ENCODE measurements at places on chromosomes 1 and 21.

GRCh38 chr1:234310460-234310817 is 62.8 kb upstream of the COA6 start:
- no peak for DNase-seq

GRCh38 chr21:34986561-34987500 is 62.3 kb downstream of the RUNX1 start:
- DNase-seq, result peak; percentile 35

- DNase-seq, result no peak
These were observed 19.1 kb upstream of the NPHP4 start for GRCh38 chr1:6011161-6011945.

- DNase-seq, result no peak
These were observed 7.1 kb downstream of the PUSL1 start for GRCh38 chr1:1315435-1315954.

DNA sequence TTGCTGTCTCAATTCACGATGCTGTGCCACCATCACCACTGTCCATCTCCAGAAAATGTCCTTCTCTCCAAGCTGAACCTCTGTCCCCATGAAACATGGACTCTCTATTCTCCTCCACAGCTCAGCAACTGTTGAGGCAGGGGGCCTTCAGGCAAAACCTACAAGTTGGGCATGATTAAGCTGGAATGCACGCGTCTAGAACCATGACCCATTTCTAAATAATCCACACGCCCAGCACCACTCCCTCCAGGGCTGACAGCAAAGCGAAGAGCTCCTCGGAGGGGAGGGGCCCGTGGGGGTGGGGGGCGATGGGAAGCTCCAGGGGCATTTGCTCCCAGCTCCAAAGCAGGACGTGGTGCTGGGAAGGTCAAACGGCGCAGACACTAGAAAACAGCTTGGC is 3.3 kb upstream of the HES5 start:
- no peak for DNase-seq

DNA sequence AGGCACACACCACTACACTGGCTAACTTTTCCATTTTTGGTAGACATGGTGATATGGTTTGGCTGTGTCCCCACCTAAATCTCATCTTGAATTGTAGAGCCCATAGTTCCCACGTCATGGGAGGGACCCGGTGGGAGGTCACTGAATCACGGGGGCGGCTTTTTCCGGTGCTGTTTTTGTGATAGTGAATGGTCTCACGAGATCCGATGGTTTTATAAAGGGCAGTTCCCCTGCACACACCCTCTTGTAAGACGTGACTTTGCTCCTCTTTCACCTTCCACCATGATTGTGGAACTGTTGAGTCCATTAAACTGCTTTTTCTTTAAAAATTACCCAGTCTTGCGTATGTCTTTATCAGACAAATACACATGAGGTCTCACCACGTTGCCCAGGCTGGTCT is 1.3 kb upstream of the FTCD start:
- no peak for DNase-seq

DNA sequence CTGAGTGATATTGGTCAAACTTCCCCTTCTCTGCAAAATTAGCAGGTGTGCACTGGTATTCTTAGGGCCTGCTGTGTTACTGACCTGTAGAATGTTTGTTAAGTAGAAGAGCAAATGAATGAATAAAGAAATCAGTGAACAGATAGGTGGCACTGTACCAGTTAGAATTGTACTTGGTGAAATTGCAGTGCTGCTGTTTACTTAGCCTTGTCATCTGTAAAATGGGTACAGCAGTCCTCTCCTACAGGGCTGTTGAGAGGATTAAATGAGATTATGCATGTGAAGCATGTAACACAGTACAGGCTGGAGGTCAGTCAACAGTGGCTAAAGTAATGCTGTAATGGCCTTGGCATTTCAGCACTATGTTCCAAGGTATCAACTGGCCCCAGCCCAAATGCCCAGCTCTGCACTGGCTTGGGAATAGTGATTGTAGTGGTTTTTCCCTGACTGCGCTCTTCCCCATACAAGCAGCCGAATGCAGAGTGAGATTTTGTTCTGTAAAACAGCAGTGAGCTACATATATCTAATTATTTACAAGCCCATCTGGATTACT is 10.5 kb downstream of the VANGL1 start:
- DNase-seq, result no peak

- no peak for DNase-seq
These were observed 2.5 kb upstream of the SAMD11 start for GRCh38 chr1:921011-921837.

DNA sequence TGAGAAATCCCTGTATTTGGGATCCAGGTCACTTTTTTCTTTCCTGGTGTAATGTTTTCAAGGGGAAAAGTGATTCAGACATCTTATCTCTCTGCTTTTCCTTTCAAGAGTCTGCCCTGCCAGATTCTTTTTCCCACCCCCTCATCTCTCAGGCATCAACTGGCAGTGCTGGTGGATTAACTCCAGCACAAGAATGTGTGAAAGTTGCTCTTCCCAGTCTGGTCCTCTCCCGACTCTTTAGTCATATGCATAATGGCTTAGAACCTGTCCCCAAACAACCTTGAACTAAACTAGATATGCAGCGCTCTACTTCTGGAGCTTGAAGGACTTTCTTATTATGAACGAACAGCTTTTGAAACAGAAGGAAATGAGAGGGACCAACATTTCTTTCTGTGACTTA is 88.5 kb downstream of the SLC44A5 start:
- DNase-seq, result no peak

GRCh38 chr1:229032375-229032774 is 238.5 kb upstream of the RAB4A start:
- DNase-seq, result no peak

DNA sequence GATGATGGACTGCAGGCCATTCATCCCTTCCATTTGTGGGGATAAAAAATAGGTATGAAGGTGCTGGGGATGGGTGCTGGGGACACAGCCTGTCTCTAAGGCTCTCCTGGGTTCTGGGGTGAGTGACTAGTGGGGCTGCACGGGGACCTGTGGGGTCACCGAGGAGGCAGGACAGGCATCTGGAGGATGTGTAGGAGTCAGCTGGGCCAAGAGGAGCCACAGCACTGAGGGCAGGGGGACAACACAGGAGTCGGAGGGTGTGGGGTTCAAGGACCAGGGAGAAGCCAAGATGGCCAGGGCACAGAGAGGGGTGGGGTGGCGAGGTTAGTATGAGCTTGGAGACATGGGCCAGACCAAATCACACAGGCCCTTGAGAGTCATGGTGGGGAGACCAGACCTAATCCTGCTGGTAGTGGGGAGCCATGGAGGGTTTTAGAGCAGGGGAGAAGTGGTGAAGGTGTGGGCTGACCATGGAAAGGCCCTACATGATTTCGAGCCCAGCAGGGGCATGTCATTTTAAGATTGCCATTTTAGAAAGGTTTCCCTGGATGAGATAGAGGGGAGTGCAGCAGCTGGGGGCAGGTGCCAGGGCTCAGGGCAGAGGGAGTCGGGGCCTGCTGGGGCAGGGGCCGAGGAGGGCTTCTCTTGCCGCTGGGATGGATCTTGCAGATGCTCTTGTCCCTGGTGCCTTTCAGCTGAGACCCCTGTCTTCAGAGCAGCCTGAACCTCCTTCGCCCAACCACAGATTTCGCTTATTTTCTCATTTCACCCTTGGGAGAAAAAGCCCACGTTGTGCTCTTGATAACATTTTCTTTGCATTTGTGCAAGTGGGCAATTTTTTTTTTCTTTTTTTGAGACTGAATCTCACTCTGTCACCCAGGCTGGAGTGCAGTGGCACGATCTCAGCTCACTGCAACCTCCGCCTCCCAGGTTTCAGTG is 22.7 kb downstream of the SERINC2 start:
- no peak for DNase-seq

DNA sequence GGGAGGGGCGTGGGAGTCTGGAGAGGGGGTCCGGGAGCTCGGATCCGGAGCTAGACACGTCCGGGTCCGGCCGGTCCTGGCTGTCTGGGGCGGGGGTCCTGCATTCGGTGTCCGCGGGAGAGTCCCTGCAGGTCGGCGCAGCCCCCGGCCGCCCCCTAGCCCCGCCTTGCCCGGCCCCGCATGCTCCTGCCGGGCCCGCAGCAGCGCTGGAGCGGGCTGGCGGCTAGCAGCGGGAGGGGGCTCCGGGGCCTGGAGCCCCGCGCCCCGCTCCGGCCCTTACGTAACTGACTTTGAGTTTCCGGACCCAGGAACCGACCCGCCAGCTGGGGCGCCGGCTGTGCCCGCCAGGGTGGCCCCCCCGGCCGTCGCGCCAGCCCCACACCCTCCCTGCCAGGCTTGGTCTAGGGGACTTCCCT is 26.9 kb upstream of the EPB41 start:
- peak; percentile 19 for DNase-seq

DNA sequence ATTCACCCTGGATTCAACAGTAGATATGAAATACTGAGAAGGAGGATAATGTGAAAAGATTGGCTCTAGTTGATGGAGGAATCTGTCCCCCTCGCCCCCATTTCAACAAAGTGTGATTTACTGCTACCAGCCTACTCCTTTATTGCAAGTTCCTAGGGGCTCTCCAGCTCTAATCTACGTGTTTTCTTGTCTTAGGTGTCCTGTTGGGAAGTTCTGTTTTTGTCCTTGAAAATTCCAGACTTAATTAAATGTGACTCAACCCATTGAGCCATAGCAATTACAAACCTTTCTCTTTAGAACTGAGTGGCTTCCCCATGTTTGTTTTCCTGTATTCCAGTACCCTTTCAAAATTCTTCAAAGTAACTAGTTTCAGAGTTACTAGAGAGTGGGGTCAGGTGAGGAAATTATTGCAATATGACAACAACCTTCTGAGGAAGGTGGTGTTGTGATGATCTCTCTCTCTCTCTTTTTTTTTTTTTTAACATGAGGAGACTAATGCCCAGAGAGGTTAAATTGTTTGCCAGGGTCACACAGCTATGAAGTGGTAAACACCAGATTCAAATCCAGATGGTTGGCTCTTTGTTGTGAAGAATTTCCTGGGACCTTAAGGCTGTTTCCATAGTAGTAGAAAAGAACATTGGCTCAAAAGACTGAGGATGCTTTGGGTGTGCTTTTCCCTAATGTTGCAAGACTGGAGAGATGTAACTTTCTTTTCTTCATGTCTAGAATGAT is 3.5 kb downstream of the RGL1 start:
- no peak for DNase-seq

- no peak for DNase-seq
These were observed 10.9 kb downstream of the IER5 start for GRCh38 chr1:181099152-181100014.

DNA sequence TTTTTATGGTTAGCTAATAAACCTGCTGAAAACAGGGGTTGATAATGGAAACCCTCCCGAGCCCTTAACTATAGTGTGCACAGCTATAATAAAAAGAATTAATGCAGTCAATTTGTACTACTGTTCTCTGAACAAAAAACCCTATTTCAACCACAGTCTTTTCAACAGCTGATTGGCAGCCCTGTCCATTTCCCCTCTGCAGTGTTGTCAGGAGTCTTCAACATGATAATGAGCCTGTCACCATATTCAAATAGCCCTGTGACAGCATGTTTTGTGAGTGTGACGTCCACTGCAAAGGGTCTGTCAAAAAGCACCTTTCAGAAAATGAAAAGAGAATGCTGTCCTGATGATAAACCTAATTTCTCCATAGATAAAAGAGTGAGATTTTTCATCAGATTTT is 92.7 kb downstream of the ESRRG start:
- DNase-seq, result no peak

GRCh38 chr1:169186106-169186505 is 79.6 kb downstream of the ATP1B1 start:
- DNase-seq, result no peak

DNA sequence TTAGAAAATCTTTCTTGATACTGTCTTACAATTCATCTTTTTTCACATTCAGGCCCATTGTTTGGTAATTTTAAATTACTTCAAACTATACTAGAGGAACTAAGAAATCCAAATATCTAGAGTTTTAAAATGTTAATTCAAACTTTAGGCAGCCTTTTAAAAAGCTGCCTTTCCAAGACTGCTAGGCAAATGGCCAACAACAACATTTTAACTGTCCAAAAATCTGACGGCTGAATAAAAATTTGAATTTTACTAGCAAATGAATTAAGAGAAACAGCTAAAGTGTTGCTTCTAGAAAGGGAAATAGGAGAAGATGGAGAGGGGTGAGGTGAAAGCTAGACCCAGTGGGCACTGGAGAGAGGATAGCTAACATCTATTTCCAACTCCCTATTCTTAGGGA is 17.2 kb downstream of the DPYD start:
- no peak for DNase-seq

GRCh38 chr1:65316233-65316632 is 6.9 kb downstream of the DNAJC6 start:
- no peak for DNase-seq

- DNase-seq, result no peak
These were observed 66.8 kb downstream of the COL24A1 start for GRCh38 chr1:86089765-86090164.

GRCh38 chr21:24097181-24097580 is 1510.1 kb downstream of the MRPL39 start:
- no peak for DNase-seq

- DNase-seq, result no peak
These were observed 140.8 kb upstream of the FGGY start for GRCh38 chr1:59156051-59156450.

GRCh38 chr1:6448749-6449631 is 17.0 kb downstream of the TNFRSF25 start:
- no peak for DNase-seq

DNA sequence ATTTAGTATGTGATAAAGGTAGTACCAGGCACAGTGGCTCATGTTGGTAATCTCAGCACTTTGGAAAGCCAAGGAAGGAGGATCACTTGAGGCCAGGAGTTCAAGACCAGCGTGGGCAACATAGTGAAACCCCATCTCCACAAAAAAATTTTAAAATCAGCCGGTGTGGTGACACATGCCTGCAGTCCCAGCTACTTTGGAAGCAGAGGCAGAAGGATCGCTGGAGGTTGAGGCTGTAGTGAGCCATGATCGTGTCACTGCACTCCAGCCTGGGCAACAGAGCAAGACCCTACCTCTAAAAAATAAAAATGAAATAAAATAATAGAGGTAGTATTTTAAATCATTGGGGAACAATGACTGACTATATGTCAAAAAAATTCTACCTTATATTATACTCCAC is 17.2 kb downstream of the SASS6 start:
- DNase-seq, result no peak

DNA sequence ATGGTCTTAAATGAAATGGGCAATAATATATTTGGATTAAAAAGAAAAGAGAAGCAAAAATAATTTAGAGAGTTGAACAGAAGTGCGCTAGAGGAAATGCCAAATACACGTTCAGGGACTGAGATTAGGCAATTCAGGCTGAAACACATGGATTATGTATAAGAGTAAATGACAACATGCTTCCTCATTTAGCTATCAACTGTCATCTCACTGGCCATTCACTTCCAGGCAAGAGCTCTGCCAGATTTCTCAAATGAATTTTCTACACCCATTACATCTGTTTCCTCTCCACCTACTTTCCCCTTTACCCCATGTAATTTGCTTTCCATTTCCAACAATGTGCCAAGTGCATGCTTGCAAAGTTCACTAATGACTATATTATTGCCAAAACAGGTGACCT is 582.4 kb downstream of the LTN1 start:
- DNase-seq, result no peak

- DNase-seq, result no peak
These were observed 176.5 kb downstream of the HIVEP3 start for GRCh38 chr1:41742219-41742618.
